K562 (cell line): ENCODE measurements at places on chromosomes 13 and 19. TPM values are rescaled to one million over a fixed set of nuclear protein-coding genes. Genes with fewer than 3 reads are reported as not detected.

- no peaks in the 10 kb centered on the region for H3K27me3 ChIP-seq
- DNase-seq: peak; percentile 93
- H3K27ac ChIP-seq: peak overlapping the region; percentile 67
- H3K4me3 ChIP-seq: peak overlapping the region; percentile 40
These were observed 3.6 kb downstream of the SEMA6B start for GRCh38 chr19:4555657-4556561.

DNA sequence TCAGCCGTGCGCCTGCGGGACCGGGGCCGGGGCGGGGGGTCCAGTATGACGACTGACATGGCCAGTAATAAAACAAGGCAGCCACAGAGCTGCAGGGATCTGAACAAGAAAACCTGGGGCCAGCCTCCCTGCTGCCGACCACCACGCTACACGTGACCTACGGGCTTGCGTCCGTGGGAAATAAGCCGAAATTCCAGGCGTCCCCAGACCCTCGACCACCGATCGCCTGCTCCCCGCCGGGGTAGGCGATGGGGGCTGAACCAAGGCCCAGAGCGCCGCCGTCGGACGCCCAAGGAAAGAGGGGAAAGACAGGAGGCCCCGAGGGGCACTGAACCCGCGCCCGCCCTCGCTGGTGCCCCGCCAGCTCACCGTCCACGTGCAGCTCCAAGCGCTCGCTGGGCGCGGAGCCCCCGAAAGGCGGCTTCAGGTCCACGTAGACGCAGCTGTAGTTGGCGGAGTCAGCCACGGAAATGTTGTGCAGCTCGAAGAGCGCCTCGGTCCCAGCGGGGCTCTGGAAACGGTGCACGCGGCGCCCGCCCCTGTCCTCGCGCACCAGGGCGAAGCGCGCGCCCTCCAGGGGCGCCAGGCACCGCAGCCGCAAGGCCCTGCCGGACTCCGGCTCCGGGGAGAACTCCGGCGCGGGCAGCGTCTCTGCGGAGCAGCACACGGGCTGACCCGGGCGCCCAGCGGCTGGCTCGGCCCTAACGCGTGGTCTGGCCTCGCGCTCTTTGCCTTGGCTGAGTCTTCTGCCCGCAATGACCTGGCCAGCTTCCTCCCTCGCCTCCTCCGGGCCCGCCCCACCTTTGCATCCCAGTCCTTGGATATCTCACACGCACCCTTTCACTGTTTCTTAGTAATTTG, 3.1 kb downstream of the A1BG start:
- H3K27ac ChIP-seq: no peak overlapping the region
- H3K4me3 ChIP-seq: no peak overlapping the region

DNA sequence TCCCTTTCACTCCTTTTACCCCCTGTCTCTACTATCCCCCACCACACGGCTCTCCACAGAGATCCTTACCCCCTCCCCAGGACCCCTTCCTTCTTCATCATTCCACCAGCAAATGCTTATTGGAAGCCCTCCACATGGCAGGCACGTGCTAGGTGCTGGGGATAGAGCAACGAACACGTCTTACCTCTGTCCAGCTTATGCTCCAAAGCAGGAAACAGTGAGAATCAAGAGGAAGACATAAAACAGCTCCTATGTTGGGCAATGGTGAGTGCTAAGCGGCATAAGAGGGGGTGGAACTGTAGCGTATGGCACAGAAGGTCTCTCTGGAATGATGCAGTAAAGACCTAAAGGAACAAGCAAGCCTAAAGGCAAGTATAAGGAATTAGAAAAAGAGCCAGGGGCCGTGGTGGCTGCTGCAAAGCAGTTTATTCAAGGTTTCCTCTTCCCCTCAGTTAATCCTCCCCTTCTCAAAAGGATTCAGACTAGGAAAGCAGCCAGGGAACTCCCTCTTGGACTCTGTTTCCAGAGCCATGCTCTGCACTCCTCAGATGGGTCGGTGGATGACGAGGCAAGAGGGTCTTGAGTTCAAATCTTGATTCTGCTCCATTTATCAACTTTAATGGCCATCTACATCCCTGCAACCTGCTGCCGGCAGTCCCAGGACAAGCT, 289.4 kb downstream of the FOXO1 start:
- no peaks in the 10 kb centered on the region for H3K4me1 ChIP-seq
- no peaks in the 10 kb centered on the region for H3K36me3 ChIP-seq
- no peak for DNase-seq
- H3K27ac ChIP-seq: no peak overlapping the region
- no peak overlapping the region for H3K4me3 ChIP-seq

- no peaks in the 10 kb centered on the region for H3K27me3 ChIP-seq
- H3K36me3 ChIP-seq: no peaks in the 10 kb centered on the region
These were observed 208.0 kb downstream of the LHFPL6 start for GRCh38 chr13:39394796-39395678.

DNA sequence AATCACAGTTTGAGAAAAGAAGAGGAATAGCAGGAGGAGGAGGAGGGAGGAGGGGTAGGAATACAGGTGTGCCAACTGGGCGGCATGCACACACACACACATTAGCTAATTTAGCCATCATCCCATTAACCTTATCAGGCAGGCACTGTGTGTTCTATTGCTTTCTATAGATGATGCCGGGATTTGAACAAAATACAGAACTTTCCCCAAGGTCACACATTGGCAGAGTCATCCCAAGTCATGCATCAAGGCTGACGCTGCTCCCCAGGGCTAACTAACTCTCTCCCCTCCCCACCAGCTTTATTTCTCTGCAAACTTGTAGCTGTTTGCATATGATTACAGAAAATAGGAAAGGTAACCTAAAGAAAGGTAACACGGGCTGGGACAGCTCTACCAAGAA, 83.0 kb downstream of the NUFIP1 start:
- H3K4me1 ChIP-seq: no peaks in the 10 kb centered on the region
- no peak overlapping the region for H3K4me3 ChIP-seq
- H3K36me3 ChIP-seq: no peaks in the 10 kb centered on the region
- DNase-seq: no peak

GAMT gene
- 35.3 and 37.5 TPM in 2 replicates for total RNA-seq

ADGRE3 gene
- not detected in 2 replicates for total RNA-seq

DNA sequence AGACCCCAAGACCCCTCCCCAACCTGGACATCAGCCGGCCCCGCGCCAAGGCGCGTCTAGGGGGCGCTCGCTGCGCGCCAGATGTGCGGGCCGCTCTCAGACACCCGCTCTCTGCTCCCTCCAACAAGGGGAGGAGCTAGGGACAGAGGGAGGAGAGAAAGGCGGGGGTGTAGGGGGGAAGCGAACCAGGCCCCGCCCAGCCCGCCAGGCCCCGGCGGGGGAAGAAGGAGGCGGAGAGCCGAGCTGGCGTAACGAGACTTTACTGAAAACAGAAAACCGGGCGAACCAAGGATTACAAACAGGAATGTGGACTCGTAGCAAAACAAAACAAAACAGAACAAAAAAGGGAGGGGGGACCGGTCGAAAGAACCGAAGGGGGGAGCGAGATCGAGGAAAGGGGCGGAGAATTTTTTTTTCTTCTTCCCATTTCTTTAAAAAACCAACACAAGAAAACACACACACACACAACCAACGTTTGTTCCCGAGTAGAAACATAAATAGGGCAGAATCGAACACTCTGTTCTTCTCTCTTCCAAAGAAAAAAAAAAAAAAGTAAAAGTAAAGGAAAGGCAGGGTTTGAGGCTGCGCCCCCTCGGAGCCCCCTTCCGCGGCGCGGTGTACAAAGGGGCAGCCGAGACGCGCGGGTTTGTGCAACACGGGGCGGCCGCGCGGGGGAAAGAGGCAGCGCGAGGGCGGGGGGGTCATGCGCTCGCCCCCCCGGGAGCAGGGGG, 1.7 kb downstream of the JUND start:
- H3K27me3 ChIP-seq: no peaks in the 10 kb centered on the region
- peak overlapping the region; percentile 99 for H3K27ac ChIP-seq
- H3K36me3 ChIP-seq: peaks cover 21% of the 10 kb centered on the region
- peak overlapping the region; percentile 100 for H3K4me3 ChIP-seq
- peak; percentile 86 for DNase-seq
- H3K4me1 ChIP-seq: peaks cover 26% of the 10 kb centered on the region

DNA sequence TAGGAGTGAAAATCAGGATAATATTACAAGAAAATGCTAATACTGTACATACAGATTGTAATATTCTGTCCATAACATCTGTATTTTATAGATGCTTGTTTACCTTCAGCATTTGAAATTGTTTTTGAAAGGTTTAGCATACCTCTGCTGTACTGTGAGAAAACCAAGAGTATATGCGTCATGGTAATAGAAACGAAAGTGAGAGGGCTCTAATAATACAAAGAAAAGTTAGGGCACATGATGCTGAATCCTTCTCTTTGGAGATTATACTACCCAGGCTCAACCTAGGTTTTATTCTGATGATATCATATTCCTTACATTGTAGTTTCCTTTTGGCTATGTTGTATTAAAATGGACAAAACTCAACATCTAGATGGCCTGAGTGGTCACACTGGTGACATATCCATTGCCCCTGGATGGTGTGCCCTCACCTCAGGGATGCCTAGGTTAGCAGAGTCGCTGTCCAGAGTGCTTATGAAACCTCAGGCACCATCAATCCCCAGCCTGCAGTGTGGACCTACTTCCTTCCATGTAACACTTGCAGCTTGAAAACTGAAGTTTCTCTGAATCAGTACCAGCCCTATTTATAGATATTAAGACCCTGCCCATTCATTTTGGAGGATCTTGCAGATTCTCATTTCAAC, 253.7 kb downstream of the KCTD12 start:
- no peak overlapping the region for H3K27ac ChIP-seq
- H3K4me1 ChIP-seq: no peaks in the 10 kb centered on the region
- no peaks in the 10 kb centered on the region for H3K27me3 ChIP-seq
- DNase-seq: no peak
- H3K36me3 ChIP-seq: no peaks in the 10 kb centered on the region

DNA sequence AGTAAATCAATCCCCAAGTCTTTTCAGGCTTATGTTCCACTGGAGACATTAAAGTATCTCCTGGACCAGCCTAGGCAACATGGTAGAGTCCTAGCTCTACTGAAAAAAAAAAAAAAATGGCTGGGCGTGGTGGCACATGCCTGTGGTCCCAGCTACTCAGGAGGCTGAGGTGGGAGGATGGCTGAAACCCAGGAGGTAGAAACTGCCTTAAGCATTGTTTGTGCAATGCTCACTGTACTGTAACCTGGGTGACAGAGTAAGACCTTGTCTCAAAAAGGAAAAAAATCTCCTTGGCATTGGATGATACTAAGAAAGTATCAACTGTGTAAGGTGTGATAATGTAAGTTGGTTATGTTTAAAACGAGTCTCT, 8.8 kb downstream of the KLK8 start:
- no peak overlapping the region for H3K27ac ChIP-seq
- H3K27me3 ChIP-seq: peaks cover 3% of the 10 kb centered on the region; the same call in 1 of the 3 replicates
- H3K36me3 ChIP-seq: no peaks in the 10 kb centered on the region
- no peaks in the 10 kb centered on the region for H3K4me1 ChIP-seq
- H3K4me3 ChIP-seq: no peak overlapping the region
- no peak for DNase-seq
